Aorta (tissue), 5 donors: ENCODE measurements at places on chromosomes 12 and 14.
A peak's percentile ranks its signal among the peaks of the same experiment; 100 is the strongest.

DNA sequence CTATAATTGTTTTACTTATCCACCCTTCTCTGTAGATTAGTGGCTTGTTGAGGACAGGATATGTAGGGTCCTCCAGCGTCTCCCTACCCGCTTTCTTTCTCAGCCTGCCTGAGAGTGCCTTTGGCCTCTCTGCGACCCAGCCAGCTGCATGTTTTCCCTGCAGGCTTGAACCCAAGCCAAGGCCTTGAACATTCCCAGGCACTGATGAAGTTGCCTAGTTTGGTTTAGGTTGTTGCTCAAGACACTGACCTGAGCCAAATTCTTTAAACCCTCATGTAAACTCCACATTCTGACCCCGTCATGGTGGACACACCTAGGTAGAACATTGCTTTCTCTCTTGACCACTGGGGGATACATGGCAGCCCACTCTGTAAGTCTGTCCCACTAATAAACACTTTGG, 33.4 kb upstream of the TXNRD1 start:
- peak; percentile 90 for DNase-seq

GRCh38 chr12:70890895-70891832, 29.4 kb downstream of the PTPRR start:
- no peak for DNase-seq

DNA sequence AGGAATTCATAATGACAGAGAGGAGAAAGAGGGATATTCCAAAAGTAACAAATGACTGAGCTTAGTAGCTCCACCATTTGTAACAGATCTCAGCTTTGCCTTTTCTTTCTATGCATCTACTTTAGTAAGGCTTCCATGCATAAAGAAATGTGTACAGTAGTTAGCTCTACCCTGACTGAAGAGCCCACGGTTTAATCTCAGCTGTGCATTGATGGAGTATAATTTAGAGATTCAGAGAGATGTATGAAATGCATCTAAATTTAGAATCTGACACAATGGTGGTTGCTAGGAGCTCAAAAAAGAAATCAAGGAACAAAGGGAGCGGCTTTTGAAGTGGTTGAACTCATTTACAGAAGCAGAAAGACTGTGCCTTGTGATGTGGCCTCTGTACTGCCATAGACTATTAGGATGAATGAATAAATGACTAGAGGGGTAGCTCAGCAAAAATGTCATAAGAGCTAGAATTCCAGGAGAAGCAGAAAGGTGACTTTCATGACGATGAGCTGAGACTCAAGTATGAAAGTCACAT, 838.6 kb downstream of the RPS29 start:
- DNase-seq: no peak

DNA sequence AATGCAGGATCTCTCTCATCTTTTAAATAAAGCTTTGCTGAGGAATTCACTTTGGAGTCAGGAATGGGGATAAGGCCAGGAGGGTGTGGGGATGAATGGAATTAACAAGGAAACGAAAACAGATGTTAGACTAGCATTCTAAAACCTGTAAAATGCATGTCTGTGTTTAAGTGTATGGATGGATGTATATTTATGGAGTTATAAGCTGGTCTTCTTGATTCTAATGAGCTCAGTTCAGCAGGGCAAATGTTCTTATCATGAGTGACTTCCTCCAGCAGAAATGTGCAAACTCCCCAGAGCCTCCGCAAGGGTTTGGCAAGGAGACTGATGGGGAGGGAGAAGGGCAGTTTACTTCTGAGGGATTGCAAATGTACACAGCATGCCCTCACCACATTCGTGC, 149.1 kb downstream of the NTF3 start:
- DNase-seq: no peak

DNA sequence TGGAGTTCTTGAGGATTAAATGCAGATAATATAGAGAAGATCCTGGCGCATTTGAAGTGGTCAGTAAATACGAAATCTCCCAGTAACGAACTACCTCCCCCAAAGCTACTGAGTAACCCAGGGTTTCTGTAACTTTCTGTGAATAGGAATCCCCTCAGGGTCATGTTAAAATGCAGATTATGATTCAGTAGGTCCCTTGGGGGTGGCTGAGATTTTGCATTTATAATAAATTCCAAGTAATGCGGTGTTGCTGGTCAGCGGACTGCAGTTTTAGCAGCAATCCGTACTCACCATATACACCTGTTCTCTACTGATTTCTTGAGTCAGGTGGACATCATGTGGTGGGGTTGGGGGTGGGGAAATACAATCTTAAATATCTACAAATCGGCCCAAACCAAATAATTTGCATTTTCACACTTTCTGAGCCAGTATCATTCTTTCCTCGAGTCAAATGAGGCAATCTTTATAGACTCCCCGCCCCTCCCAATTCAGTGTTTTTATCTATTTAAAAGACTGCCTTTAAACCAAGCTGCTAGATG, 868 bp downstream of the SPATA7 start:
- DNase-seq: no peak

DNA sequence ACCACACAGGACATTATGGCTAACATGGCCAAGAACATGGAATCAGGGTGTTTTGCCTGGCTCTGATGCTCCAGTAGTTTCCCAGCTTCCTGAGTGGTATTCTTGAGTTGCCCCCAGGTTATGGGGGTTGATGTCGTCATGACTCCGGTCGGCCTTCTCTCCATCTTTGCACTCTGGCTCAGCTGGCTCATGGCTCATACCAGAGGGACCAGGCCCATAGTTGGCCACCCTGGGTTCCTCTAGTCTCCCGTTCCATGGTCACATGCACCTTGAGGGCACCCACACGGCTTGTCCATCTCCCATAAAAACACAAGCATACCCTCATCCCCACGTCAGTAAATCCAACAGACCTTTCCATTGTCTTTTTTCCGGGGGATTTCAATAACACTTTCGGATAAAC, 23.7 kb upstream of the MAPKAPK5 start:
- no peak for DNase-seq

- no peak for DNase-seq
Observed at GRCh38 chr12:24839268-24839791, 109.6 kb downstream of the BCAT1 start.

GRCh38 chr12:95181103-95181502, 36.2 kb downstream of the FGD6 start:
- DNase-seq: no peak

DNA sequence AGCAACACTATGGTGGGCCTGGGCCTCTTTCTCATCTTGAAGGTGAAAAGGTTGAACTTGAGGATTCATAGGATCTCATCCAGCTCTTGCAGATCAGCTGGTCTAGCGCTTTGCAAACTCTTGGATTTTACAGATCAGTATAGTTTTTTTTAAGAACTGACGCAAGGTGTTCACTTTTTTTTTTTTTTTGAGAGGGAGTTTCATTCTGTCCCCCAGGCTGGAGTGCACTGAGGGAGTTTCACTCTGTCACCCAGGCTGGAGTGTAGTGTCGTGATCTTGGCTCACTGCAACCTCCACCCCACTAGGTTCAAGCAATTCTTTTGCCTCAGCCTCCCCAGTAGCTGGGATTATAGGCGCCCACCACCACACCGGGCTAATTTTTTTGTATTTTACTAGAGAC, 20.4 kb upstream of the LGMN start:
- no peak for DNase-seq

DNA sequence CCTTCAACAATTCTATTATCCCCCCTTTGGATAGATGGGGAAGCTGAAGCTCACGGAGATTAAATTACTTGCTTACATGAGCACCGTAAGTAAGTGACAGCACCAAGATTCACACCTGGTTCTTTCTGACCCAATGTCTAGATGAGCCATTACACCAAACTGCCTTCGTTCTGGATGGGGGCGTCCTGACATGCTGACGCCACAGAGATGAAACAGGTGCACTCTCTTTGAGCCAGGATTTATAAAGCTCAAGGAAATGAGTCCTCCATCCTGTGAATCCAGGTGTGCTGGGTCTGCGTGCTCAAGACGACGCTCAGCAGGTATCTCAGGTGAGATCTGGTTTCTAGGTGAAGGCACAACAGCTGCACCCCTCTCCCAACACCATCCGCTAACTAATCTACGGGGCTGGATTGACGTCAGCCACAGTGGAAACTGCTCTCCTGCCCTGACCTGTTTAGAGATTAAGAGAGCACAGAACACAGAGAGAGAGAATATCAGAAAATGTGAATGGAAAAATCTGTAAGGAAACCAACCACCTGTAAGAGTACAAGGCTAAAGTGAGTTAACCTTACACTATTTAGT, 61.6 kb downstream of the KSR2 start:
- DNase-seq: no peak

DNA sequence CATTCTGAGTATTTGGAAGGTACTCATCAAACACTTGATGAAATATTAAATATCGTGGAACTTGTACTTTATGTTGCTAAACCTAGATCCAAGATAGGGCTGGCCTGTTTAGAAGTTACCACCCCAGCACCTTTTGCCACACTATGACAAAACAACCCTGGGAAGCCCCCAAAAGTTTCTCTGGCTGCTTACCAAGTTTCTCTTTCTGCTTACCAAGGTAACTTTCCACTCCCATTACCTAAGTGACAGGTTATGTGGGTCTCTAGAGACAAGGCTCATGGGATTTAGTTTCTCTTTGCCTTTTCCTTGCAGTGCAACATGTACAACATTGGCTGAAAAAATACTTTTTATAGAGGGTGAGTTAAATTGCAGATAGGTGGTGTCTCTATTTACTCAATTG, 28.9 kb upstream of the PPM1A start:
- no peak for DNase-seq

DNA sequence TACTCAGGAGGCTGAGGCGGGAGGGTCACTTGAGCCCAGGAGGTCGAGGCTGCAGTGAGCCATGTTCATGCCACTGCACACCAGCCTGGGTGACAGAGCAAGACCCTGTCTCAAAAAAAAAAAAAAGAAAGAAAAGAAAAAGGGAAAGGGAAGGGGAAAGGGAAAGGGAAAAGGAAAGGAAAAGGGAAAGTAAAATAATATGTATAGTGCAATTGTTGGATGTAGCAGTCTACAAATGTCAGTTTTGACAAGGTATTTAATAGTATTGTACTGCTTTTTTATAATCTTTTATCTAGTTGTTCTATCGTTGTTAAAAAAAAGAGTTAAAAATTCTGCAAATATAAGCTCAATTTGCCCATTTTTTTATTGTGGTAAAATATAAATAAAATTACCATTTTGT, 67.3 kb downstream of the SLC2A13 start:
- no peak for DNase-seq

GRCh38 chr14:64636208-64636979, 67.8 kb upstream of the PLEKHG3 start:
- DNase-seq: peak; percentile 74

GRCh38 chr14:41446008-41446407, 160.7 kb upstream of the LRFN5 start:
- DNase-seq: no peak

GRCh38 chr12:12975322-12976077, 23.5 kb upstream of the GPRC5D start:
- DNase-seq: no peak

DNA sequence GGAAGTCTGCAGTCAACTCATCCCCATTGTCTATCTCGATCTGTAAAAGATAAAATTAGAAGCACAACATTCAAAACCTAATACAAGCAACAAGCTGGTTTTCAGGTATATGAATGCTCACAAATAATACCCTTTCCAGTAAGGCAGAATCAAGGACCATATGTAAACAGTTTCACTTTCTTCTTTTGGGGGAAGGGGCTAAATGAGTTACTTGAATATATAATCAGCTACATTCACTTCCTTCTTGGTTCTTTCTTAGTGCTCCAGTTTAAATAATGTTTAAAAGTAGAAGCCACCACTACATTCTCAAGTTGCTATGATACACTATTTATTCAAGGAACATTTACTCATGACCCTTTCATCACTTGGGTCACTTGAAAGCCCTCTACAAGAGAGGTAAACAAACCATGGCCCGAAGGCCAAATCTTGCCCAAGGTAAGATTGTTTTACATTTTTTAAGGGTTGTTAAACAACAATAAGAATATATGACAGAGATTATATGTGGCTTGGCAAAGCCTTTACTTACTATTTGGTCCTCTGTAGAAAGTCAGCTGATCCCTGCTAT, 10.3 kb downstream of the TWF1 start:
- DNase-seq: no peak

DNA sequence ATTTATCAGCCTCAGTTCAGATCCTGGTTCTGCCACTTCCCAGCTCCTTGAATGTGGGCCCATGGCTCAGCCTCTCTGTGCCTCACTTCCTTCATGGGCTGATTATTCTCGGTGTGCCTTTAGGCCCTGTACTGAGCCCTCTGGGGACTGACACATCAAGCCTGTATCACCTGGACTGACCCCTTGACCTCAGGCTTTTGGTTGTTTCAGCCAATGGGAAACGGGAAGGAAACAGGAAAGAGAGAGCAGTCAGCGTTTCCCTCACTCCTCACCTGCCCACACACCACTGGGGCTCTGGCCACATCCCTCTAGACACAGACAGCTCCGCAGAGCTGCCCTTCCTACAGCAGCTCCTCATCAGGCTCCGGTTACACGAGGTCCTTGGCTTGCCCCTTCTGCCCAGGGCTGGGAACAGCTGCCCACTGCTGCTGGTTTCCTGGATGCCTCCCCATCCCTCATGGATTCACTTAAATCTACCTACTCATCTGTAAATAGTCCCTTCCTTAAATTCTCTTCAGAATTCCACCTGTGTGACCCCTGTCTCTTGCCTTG, 37.0 kb upstream of the ITPR2 start:
- no peak for DNase-seq

DNA sequence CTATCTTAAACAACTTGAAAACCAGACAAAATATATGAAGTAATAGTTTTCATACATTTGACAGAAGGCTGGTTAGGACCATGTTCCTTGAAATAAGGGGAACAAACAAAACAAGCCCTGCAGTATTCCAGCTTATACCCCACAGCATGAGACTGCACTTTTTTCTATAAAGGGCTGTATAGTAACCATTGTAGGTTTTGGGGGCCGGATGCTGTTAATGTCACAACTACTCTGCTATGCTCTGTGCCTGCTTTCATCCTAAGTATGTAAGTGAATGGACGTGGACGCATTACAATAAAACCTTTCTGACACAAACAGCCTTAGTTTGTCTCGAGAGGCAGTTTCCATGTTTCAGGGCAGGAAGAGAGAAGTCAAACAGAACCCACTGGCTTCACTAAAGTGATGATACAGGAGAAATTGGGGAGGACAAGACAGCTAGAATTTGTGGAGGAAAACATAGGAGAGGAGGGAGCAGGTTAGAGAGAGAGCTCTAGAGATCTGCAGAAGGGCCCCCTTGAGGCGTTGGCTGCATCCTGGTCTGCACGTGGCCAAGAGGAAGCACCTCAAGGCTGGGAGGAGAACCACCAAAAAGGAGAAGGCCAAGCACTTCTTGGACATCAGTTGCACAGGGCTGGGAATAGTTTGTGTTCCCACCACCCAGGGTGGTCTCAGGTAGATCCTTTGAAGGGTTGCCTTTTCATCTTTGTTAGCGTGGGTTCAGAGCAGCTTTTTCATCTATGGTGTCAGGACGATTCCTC, 63.7 kb downstream of the TRAF3 start:
- no peak for DNase-seq

- DNase-seq: no peak
Observed at GRCh38 chr14:96180043-96180874, 24.4 kb upstream of the BDKRB2 start.
